ENCODE measurements at places on chromosomes 11 and 22.

GRCh38 chr22:43408009-43408408, 3.8 kb upstream of the MPPED1 start:
- no peak for DNase-seq

DNA sequence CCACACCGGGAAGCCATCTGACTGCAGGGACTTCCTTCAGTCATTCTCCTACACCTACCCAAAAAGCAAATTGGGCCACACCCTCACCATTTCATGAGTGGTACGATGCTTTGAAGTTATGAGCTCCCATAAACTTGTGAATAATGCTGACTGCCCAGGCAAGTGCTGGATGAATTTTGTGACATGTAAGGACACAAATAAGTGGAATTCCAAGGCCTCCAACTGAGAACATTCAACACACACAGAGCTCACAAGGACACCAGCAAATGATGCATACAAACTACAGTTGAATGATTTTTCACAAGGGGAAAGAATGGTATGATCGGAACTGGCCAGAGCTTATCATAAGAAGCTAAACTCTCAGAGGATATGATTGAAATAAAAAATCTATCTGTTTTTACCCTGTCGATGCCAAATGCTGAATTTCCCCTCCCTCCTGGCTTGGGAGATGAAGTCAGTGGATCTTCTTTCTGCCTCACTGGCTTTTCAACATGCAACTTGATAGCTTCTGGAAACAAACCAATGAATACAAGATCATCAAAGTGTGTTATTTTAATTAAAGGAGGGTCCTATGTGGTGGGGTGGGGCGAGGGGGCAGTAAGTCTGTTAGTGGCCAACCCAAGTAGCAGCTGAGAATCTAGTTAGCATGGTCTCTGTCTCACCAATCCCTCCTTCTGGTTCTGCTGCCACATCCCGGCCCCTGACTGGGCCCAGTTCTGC, 123.8 kb downstream of the WT1 start:
- no peak for DNase-seq

- no peak for DNase-seq
Measured at GRCh38 chr11:131066551-131066950, 150.3 kb upstream of the SNX19 start.

DNA sequence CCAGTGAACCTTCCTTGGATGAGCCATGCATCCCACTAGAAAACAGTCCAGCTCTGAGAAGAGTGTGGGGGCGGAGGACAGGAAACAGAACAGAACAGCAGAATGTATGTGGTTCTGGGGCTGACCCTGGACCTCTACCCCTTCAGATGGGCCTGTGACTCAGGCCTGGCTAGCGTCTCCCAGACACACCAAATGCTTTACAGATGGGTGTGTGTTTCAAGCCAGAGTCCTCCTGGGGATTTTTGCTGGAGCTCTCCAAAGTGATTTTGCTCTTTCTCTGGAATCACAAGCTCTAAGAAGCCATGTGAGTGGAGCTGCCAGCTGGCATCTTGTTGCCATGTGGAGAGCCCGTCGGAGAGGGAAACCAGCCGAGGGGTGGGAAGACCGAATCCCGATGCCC, 13.2 kb upstream of the C1QTNF4 start:
- DNase-seq: no peak

- DNase-seq: no peak
Measured at GRCh38 chr11:70477176-70477575, 78.8 kb downstream of the CTTN start.

DNA sequence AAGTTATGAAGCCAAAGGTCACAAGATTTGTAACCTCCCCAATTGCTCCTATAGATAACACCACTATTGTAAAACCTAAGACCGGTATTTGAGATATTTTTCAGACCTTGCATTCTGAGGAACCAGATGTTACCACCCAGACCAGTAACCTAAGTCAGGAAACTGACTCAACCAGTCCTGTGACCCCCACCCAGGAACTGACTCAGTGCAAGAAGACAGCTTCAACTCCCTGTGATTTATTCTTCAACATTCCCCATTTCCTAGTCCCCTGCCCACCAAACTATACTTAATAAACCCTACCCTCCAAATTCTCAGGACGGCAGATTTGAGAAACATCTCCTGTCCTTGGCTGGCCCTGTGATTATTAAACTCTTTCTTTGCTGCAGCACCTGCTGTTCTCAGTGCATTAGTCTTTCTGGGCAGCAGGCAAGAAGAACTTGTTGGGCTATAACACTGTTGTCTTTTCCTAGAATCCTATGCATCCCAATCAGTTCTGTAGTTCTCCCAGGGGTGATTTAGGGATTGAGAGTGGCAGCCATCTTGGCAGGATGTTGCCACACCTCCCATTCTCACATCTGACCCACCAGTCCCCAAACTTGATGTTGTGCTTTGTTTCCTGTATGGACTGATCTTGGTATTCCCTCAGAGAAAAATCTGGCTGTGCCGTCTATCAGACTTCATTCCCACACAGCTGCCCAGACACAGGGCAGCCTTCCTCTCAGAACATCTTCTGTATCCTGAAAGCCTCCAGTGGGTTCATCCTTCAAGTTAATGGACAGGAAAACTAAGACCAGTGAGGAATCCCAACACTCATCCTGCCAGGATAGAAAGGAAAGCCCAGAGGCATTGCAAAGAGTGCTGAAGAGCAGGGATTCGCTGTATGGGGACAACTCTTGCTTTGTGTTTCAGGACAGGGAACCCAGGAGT, 104.0 kb downstream of the PDE2A start:
- no peak for DNase-seq

- DNase-seq: no peak
Measured at GRCh38 chr11:69904161-69904973, 85.2 kb upstream of the FGF3 start.

GRCh38 chr22:44479662-44480061, 18.4 kb downstream of the RTL6 start:
- no peak for DNase-seq

DNA sequence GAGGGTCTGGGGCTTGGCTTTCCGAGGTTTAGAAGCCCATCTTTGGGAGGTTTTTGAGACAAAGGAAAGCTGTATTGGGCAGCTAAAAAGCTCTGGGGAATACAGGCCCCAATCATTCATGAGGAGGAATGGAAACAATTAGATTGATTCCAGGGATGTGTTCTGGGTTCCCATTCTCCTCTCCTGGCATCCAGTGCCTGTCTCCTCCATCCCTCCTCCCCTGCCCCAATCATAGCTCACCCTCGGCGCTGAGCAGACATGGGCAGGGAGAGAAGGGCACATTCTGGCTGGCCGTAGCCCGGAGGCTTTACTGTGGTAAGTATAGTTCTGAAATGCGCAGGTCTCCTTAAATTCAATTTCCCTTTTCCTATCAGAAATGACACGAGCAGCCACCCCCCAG, 42.4 kb downstream of the ABTB2 start:
- no peak for DNase-seq

DNA sequence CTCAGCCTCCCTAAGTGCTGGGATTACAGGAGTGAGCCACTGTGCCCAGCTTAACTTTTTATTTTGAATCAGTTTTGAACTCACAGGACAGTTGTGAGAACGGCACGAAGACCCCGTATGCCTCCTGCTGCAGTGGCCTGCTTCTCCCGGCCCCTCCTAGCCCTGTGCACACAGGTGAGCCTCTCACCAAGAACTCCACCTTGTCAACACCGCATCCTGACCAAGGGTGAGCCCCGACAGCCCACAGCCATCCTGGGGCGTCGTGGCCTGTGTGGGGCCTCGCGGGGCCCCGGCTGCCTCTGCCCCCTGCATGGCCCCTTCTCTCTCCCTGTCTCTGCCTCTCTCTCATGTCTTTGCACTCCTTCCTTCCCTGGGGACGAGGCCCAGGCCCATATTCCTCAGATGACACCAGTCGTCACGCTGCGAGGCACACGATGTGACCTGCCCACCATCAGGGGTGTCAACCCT, 38.8 kb downstream of the GNB1L start:
- no peak for DNase-seq

DNA sequence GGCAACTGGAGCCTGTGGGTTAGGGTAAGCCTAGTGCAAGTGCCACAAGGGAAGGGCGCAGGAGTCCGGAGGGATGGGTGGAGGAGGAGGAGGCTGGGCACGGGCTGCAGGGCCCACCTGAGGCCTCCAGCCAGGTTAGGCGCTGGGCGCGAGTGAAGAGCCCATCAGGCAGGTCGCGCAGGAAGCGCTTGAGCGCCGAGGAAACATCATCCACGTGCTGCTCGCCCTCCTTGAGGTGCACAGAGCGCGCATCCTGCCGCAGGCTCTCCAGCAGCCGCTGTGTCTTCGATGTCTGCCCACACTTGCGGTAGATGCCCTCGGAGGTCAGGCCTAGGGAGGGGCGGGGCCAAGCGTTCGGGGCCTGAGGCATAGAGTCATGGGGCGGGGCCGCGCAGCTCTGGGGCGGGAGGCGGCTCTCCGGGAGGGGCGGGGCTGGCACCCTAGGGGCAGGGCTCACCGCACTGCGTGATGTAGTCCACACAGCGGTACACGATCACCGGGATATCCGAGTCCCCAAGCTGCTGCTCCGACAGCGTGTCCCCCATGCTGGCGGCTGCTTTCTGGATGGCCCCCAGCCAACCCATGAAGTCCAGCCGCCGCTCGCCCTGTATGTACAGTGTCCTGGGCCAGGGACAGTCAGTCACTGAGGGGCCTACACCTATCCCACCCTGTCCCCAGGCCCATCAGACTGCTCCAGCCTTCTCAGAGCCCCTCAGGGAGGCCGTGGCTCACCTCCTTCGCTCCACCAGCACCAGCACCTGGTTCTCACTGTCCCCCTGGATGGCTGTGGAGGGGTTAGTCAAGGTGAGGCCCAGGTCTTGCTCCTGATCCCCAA, 22.9 kb upstream of the PDE2A start:
- no peak for DNase-seq

DNA sequence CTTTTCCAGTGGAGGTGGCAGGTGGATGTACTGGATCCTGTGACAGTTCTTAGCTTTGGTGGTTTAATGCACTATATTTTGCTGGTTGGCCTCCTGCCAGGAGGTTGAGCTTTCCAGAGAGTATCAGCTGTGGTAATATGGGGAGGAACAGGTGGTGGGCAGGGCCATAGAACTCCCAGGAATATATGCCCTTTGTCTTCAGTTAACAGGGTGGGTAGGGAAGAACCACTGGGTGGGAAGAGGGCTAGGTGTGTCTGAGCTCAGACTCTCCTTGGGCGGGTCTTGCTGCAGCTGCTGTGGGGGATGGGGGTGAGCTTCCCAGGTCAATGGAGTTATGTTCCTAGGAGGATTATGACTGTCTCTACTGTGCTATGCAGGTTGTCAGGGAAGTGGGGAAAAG, 203.8 kb downstream of the DLG2 start:
- no peak for DNase-seq

DNA sequence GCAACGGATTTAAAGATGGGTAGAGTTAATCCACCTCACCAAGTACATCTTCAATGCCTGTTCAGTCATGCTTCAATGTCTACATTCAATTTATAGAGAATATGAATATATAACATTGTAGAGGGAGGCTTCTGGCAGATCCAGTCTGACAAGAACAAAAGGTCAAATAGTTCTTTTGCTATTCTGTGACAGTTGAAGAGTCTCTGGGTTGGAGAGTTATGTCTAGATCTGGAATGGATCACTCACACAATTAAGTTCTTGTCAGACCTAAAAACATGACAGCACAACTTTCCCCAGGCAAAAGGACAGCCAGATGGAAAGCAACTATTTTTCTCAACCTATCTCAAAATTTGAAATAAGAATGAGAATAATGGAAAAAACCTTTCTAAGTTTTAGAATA, 15.3 kb upstream of the GAB2 start:
- DNase-seq: no peak

DNA sequence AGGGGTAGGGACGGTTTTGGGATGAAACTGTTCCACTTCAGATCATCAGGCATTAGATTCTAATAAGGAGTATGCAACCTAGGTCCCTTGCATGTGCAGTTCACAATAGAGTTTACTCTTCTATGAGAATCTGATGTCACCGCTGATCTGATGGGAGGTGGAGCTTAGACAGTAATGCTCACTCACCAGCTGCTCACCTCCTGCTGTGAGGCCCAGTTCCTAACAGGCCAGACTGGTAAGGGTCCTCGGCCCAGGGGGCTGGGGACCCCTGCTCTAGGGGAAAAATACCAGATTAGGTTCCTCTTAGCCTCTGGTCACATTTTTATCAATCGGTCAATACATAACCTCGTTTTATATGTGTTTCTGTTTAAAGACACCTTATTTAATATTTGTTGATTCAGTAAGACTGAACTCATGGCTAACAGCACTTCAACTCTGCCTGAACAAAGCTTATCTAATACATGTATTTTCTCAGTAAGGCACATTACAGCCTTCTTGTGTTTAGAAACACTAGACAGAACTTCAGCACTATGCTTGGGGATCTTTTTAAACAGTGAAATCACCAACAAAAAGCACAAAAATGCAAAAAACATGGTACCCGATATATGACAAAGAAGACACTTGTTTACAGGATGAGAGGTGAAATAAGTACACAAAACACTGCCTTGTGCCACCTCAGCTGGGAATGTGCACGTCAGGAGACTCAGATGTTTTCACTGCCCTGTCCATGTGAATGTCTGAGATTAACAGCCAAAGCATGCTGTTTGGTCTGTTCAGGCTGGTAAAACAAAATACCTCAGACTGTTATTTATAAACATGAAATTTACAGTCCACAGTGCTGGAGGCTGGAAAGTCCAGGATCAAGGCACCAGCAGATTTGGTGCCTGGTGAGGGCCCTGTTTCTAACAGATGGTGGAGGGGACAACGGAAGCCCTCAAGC, 107.5 kb downstream of the USP35 start:
- no peak for DNase-seq

- no peak for DNase-seq
Measured at GRCh38 chr11:129287920-129288319, 87.7 kb upstream of the BARX2 start.

DNA sequence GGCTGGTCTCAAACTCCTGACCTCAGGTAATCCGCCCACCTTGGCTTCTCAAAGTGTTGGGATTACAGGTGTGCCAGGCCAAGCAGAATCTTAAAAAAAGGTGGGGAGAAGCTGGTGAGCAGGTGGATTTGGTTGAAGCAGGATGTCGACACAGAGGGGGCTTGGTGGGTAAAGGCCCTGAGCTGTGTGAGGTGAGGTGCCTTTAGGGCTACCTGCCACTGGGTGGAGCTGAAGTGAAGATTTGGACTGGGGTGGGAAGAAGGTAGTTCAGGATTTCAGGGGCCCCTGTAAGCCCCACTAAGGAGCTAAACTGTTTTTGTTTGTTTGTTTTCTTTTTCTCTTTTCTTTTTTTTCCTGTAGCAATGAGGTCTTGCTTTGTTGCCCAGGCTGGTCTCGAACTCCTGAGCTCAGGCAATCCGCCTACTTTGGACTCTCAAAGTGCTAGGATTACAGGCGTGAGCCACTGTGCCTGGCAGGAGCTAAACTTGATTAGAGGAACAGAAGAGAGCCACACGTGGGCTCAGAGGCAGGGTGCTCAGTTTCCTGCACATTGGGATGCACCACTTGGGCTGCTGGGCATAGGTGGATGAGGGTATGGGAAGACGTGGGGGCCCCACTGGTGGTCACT, 6.0 kb downstream of the P2RX6 start:
- DNase-seq: no peak
